Stimulated activated CD4-positive, alpha-beta T cell treated with anti-CD3 and anti-CD28 coated beads, Interleukin-1b, Interleukin-23, amount 100 ng/mL, for 1 hour (primary cell): ENCODE measurements at places on chromosomes 5 and 9.

GRCh38 chr5:40743771-40744170 is 12.0 kb downstream of the TTC33 start:
- no peak for DNase-seq

- no peak for DNase-seq
Observed at GRCh38 chr5:40464511-40464910, 215.2 kb upstream of the PTGER4 start.

GRCh38 chr5:132663771-132664695 is 6.1 kb downstream of the IL13 start:
- DNase-seq = no peak

DNA sequence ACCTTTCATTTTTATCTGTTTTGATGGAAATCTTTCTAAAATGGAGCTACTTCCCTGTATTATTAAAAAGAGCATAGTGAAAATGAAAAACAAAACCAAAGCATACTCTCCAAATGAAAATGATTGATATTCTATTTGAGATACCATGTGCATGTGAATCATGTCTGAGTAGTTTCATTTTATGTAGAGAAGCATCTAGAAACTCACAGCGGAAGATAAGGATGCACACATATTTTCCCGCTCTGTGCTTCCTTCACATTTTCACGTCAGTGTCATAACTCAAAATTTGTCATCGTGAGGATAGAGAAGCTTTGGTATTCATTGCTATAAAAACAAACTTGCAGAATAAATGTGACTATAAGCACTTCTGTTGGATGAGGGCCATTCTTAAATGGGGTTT is 34.0 kb upstream of the CLINT1 start:
- DNase-seq = no peak

- DNase-seq = no peak
Observed at GRCh38 chr9:104885818-104886709, 41.9 kb downstream of the ABCA1 start.

DNA sequence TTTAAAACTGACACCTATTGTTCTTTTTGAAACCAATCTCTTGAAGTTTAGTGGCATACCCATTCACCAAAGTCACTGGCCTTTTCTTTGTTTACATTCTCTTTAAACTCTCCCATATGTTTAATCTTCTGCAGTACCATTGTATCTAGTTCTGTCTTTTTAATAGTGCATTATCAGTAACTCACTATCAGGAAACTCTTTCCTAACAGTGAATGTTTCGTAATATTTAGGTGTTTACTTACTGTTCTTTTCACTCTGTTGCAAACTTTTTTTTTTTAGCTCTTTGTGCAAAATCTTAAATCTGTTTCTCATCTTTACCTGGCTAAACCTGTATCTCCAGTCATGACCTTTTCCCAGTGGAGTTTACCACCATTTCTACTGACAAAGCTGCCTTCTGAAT is 17.2 kb downstream of the SMAD5 start:
- DNase-seq = no peak

- no peak for DNase-seq
Observed at GRCh38 chr5:174531782-174532191, 192.6 kb upstream of the MSX2 start.
